ENCODE measurements at places on chromosomes 7 and 10.

DNA sequence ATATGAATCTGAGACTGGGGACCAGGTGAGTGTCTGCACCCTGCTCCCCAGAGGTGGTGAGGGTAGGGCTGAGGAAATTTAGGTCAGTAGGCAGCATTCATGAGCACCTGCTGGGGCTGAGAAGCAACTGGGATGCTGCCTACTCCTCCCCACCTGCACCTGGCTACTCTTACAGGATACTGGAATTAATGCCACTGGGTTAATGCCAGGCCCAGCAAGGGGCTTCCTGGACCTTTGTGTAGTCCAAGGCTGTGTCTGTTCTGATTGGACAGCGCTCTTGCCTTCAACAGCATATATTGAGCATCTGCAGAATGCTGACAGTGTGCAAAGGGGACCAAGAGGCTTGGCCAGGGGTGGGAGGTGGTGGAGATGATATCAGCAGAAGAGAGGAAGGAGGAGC, 32.1 kb downstream of the ADCYAP1R1 start:
- DNase-seq = no peak

DNA sequence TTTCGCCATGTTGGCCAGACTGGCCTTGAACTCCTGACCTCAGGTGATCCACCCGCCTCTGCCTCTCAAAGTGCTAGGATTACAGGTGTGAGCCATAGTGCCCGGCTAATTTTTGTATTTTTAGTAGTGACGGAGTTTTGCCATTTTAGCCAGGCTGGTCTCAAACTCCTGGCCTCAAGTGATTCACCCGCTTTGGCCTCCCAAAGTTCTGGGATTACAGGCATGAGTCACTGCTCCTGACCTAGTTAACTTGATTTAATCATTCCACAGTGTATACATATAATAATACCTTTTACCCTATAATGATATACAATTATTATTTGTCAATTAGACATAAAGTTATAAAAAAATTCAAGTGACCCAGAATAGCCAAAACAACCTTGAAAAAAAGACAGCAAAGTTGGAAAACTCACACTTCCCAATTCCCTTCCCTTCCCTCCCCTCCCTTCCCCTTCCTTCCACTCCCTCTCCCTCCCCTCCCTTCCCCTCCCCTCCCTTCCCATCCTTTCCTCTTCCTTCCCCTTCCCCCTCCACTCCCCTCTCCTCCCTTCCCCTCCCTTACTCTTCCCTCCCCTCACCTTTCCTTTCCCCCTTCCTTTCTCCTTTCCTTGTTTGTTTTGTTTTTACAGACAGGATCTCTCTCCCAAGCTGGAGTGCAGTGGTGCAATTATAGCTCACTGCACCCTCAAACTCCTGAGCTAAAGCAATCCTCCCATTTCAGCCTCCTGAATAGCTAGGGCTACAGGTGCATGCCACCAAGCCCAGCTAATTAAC, 14.8 kb upstream of the ZMIZ2 start:
- no peak for DNase-seq

DNA sequence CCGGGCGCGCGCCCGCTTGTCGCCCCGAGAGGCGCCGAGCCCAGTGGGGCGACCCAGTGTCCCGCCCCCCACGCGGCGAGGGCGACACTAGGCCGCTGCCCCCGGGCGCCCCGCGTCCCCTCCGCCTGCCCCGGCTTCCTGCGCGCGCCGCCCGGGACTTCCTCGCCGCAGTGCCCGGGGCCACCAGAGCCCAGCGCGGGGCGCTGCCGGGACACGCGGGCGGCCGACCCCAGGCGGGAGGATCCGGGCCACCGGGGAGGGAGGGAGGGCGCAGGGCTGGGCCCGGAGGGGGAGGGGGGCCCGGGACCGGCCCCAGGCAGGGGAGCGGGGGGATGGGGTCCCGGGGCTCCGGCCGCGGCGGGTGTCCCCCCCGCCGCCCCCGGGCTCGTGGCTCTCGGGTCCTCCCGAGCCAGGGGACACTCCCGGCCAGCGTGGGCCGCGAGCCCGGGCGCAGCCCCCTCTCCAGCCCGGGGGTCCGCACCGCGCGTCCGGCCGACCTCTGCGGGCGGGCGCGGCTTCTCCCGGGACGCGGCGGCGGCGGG, 435 bp upstream of the PWWP2B start:
- no peak for DNase-seq

DNA sequence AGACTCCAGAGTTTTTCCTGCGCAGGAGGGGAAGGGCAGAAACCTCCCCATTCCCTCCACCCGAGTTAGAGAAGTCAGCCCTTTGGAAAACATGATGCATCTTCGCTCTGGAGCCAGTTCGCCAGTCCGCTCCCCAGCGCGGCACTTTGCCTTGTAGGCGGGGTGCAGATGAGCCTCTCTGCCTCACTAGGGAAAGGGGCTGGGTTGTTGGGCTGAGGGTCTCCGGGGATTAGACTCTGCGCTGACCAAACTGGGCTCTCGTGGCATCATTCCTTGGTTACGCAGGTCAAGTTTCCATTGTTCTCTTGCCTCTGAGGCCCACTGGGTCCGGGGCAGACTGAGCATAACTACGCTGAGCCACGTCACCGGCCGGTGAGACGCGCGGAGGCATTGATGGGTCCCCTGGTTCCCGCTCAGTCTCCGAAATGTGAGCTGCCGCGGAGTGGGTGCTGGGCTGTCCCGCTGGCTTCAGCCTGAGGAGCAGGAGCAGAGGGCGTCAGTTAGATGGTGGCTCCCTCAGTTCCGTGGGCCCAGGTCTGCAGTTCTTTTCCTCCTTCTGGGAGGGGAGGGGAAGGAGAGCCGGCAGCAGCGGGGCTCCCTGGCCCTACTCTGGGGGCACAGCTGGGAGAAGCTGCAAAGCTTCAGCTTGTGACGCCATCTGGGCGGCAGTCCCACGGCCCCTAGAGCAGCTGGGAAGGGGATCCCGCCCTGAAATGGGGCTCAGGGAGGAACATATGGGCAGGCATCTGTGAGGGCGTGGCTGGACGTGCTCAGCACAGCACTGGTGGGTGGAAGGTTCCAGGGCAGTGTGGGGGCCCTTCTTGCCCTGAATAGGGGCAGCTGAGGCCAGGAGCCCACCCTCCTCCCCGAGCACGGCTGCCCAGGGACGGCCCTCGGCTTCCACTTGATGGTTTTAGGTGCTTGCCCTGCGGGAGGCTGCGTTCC, 121.3 kb upstream of the BTBD16 start:
- no peak for DNase-seq

- DNase-seq = no peak
Measured at GRCh38 chr7:2071133-2071832, 161.5 kb downstream of the MAD1L1 start.

- peak; percentile 98 for DNase-seq
Measured at GRCh38 chr7:55127622-55128081, 108.8 kb downstream of the EGFR start.

- no peak for DNase-seq
Measured at GRCh38 chr10:61283066-61283465, 170.1 kb downstream of the TMEM26 start.

- no peak for DNase-seq
Measured at GRCh38 chr10:13882119-13882711, 295.4 kb downstream of the PRPF18 start.

- DNase-seq = no peak
Measured at GRCh38 chr10:96395931-96396877, 37.4 kb upstream of the OPALIN start.

DNA sequence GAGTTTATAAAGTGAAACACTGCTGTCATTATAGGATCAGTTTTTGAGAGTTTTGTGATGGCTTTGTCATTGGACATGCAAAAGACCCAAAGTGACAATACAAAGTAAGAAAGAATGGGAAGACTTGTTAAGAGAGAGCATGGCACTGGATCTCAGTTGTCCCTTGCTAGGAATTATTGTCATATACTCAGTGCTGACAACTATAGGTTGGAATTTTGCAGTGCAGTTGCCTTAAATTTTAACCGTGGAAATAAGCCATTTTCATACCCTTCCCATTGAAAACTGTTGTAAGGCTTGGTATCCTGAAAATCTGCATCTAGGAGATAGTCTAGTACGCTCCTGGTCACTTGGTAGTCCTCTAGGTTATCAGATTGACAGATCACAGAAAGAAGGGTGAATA, 1156.7 kb downstream of the GATA3 start:
- DNase-seq = no peak

- no peak for DNase-seq
Measured at GRCh38 chr7:108090791-108091460, 39.2 kb downstream of the LAMB4 start.

GRCh38 chr7:5404421-5404826, 19.2 kb downstream of the TNRC18 start:
- DNase-seq = no peak

GRCh38 chr10:118955531-118955930, 74.0 kb upstream of the NANOS1 start:
- no peak for DNase-seq

DNA sequence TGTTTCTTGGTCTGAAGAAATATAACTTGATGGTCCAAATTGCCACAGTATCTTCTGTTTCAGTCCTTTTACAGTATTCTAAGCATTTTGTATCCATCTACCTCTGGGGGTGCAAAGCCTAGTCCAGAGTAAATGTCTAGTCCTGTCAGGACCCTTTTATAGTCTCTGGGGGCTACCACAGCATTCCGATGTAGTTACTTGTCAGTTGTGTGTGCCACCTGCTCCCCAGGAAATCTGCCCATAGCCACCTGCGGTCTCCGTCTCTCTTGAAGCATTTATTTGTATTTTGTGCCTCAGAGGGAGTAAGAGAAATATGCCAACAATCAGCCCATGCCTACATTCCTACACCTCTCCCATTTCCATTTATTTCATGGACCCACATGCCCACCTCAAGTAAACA, 12.8 kb downstream of the AGBL3 start:
- no peak for DNase-seq

DNA sequence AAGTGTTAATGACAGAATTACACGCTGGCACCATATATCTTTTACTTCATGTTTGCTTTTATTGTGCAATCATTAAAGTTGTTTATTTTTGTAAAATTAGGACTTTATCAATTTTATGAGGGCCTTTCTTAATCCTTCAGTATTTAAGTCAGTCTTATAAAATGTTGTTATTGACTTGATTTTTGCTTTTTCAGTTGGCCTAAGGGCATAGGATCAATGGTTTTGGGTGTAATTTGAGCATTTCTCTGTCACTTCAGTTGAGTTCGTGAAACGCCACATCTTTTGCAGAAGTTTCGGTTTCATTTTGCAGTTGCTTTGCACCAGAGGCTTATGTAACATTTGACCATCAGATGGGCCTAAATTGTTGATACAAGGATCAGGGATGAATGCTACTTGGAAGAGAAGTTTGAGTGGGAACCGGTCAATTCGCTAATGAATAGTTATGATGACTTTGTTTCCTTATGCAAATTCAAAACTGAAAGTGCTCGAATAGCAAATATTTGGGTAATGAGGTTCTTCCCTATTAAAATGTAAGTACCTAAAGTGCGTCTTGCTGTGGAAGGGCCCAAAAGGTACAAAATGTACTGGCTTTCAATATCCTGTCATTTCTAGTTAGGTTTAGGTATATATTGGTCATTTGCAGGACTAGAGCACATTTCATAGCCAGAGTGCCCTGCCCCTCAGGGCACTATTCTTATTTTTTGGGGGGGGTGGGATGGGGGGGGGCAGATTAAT, 340.9 kb downstream of the LRMDA start:
- DNase-seq = no peak

DNA sequence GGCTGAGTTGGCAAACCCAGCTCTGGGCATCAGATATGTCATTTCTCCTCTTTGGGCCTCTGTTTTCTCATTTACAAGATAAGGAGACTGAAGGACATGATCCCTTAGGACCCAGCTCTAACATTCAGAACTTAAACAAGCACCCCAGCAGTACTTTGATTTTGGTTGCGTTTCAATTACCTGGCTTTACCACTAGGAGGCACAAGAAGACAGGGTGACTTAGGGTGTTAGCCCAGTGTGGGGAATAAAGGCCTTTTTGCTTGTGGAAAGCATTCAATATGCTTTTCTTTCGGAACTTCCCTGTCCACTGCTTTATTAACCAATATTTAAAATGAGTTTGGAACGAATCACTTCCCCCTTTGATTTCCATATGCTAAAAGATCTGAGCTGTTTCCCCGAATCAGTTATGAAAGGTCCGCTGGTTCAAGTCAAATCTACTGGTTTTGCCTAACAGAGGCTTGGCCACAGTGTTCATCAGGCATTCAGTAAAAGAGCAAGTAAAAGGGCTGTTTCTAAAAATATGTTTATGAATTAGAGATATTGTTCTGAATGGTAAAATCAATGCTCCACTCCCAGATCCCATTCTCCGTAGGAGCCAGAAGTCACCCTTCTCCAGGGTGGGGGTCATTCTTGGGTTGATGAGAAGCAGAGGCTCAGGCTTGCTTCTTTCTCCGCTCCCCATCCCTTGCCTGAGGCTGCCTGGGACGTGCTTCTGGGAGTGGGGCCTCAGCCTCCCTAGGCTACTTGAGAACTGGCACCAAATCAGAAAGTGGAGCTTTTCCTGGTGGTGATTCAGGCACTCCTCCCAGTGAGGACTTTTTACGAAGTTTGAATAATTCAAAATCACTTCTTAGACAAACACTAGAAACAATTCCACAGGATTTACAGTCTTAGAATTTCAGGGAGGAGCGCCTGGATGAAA, 105.5 kb downstream of the MYOF start:
- DNase-seq = peak; percentile 43

- no peak for DNase-seq
Measured at GRCh38 chr10:19944911-19945663, 128.9 kb downstream of the PLXDC2 start.

GRCh38 chr7:69898189-69898588, 299.9 kb downstream of the AUTS2 start:
- DNase-seq = no peak

DNA sequence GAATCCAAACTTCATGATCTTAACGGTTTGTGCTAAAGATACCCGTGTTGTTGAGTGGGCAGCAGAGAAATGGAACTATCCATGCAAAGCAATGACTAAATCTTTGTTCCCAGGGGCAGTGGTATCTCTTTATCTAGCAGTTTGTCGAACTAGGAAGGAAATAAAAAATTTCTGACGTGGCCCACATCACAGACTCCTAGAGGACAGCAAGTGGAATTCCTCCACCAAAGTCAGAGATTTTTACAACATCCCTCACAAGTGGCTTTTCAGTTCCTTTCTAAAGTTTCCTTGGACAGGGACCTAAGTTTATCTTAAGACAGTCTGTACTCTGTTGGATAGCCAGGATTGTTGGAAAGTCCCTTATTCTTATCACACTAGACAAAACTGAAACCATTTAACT, 136.0 kb downstream of the RAPGEF5 start:
- no peak for DNase-seq

DNA sequence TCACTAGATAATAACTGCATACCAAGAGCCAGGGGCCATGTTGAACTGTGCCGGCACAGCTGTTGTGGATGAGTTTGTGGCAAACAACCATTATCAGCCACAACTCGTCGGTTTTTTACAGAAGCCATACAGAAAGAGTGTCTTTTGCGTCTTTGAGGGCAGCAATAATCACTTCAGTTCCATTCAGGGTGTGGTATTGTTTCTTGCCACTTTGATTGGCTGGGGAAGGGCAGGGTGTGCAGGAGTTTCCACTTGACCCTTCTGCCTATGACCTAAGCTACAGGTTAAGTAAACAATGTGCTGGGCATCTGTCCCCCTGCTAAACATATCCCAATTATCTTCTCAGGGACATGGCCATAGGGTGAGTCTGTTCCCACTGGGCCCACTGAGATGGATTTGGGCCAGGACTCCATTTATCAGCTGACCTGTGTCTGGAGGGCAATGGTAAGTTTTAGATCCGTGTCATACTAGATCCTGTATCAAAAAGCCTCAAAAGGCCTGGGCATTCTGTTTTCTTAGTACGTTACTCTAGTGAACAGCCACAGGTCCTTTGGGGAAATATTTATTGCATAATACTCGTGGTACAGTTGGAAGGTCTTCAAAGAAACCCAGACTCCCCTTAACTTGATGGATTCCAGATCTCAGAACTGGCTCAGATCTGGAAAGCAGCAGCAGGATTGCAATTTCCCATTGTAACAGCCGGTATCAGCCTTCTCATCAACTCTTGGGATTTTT, 15.9 kb downstream of the ZNF3 start:
- DNase-seq = no peak

GRCh38 chr7:99386584-99387238, 12.2 kb downstream of the ARPC1B start:
- DNase-seq = no peak

Data from NCI-H2029 treated with DMSO at 0.1 percent for 48 hours (cell line).